ENCODE measurements at places on chromosomes 7 and 10.

- DNase-seq: no peak
Observed at GRCh38 chr7:132590162-132590561, 13.9 kb upstream of the PLXNA4 start.

GRCh38 chr10:91287912-91288311 is 67.4 kb downstream of the PCGF5 start:
- DNase-seq: no peak

- DNase-seq: no peak
Observed at GRCh38 chr7:1007901-1008300, 24.9 kb downstream of the CYP2W1 start.

GRCh38 chr7:152762056-152762455 is 2.5 kb downstream of the ACTR3B start:
- no peak for DNase-seq

GRCh38 chr7:104922182-104923009 is 91.6 kb upstream of the KMT2E start:
- DNase-seq: no peak

All from type B pancreatic cell (in vitro differentiated cells).